MV-4-11 (cell line): ENCODE measurements at places on chromosomes 2 and 18.

- DNase-seq, result no peak
Observed at GRCh38 chr2:129779783-129780182, 199.7 kb upstream of the RAB6C start.

DNA sequence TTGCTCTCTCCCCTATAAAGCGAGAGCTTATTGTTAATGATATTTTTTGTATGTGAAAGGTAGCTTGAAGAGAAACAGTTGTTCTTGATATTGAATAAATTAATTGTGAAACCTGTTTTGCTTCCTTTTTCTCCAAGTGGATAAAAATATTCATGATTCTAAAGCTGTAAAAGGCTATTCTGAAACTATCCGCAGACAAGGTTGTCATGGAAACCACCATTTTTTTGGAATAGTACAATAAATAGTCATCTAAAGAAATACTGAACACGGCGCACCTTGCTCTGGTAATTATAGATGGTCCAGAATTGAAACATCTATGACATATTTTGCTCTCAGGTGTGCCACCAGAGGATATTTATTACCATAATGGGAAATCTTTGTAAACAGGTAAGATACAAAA is 1103.0 kb upstream of the SLC39A10 start:
- DNase-seq, result no peak

DNA sequence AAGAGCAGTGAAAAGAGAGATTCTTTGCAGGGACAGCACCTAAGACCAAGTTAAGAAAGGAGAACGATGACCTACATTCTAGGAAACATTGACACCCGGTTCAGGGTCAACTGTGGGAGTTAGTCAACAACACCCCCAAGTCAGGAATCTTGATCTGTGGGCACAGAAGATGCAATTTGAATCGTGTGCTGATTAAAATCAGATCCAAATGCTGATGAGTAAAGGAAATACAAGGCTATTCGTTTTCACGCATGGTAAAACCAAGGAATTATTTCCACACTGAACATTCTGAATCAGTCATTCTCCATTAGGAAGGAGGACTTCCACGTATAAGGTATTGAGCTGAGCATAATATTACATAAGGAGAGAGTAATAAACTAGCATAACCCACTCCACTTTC is 124.2 kb downstream of the COPS8 start:
- DNase-seq, result no peak

DNA sequence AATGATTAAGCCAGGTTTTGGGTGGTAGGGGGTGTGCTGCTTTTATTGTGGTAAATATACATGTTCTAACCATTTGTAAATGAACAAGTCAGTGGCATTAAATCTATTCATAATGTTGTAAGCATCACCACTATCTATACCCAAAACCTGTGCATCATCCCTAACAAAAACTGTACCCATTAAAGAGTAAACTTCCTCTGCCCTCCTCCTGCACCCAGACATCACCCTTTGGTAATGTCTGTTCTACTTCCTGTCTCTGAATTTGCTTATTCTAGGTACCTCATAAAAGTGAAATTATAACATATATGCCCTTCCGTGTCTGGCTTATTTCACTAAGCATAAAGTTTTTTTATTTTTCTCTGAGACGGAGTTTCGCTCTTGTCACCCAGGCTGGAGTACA is 14.1 kb downstream of the RIF1 start:
- no peak for DNase-seq

DNA sequence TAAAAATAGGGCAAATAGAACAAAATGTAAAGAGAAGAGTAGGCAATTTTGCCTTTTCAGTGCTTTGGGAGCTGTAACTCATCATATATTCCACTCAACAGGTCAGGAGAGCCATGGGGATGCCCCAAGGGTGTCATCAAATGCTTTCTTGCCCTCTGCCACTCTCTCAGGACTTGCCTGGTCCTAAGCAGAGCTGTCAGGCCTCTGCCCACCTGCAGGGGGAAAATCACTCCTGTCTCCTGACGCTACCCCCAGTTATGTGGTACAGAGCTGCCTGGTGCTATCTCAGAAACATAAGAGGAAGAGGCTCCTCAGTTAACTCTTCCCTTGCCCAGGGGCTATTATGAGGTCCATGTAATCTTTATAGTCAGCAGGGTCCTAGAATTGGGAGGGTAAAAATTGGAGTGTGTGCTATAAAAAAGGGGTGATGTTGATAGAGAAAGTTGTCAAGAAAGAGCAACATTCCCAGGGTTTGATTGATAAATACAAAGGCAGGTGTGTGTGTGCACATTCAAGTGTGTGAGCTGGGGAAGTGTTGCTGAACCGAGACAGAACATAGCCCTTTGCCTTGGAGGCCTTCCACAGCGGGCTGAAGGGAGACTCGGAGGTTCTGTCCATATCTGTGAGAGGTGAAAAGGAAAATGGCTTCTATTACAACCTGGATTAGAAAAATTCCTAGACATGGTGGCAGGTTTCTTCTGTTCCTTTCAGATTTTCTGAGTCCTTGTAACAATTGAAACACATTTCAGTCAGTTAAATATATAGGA is 25.4 kb downstream of the PTPRM start:
- no peak for DNase-seq
